ENCODE measurements at places on chromosomes 2 and 18.

GRCh38 chr2:207783514-207783913 is 13.8 kb upstream of the FZD5 start:
- no peak for DNase-seq

DNA sequence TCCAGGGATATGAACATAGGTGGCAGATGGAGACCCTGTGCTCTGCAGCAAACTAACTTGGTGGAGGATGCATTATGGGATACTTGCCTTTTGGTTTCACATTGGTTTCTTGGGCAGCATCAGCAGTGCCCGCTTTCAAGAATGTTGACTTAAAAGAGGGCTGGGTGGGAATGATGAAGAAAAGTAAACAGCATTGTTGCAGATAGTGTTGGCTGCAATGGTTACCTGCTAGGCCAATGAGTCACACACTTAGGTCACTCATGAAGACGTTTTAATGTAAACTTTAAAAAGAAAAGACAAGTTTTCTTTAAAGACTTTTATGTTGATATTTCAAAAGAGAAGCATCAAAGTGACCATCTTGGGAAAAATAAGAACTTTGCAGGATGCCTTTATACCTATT is 26.1 kb upstream of the FAM237A start:
- DNase-seq: no peak

DNA sequence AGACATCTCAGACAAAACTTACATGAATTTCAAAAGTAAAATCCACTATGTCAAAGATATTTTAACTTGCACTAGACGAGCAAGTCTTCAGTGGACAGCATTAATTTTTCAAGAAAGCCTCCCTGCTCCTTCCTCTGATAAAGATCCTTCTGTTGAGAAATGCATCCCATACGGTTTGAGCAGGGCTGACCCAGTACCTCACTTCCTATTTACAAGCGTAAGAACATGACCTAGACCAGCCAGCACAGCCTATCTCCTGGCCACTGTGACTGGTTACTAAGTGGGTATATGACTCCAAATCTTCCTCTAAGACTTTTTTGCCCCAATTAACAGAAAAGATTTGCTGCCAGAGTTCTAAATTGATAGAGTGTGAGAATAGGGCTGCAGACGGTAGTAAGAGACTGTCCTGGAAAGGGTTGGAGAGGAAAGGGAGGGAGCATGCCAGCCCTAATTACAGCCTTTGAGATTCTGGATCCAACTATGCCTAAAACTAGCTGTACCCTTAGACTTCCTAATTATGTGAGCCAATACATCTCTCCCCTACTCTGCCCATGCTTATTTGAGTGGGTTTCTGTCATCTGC is 108.4 kb downstream of the PRELID3A start:
- no peak for DNase-seq

DNA sequence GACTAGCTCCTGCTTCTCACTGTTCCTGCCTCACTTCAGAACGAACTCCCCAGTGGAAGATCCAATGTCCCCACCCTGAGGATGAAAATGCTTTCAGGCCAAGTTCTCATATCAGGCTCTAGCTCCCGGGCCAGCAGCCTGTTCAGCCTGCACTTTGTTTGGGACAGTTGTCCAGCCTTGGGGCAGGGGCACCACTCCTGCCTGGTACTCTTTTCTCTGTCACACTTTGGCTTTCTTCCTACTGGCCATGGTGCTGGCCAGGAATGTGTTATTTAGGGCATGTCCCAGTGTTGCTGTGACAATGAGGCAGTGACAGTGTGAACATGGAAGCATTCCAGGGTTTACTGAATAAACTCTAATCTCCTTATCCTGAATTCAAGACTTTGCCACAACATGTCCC is 154.1 kb downstream of the GALNT14 start:
- DNase-seq: no peak

- peak; percentile 6 for DNase-seq
These were observed 74.0 kb downstream of the SLC66A2 start for GRCh38 chr18:79877163-79878091.

- DNase-seq: no peak
These were observed 165.5 kb downstream of the PHLPP1 start for GRCh38 chr18:62880673-62881364.

- no peak for DNase-seq
These were observed 219.3 kb downstream of the NEDD4L start for GRCh38 chr18:58263055-58263957.

- no peak for DNase-seq
These were observed 471.0 kb downstream of the TXNL1 start for GRCh38 chr18:56167366-56167765.

DNA sequence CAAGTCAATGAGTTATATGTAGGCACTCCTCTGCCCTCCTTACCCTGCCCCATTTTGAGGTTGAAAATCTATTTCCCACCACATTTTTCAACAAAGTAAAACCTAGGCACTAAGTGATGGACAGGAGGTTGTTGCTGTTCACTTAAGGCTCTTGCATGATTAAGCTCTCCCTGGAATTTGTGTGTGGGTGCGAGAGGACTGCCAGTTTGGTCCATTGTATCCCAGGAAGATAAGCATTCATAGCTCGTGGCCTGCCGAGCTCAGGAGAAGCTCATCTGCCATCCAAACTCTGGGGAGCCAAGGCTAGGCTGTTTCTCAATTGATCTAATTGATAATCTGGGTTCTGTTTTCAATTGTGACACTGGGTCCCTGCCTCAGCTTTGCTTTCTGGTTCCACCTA is 4.7 kb upstream of the MAP4K4 start:
- DNase-seq: no peak

- peak; percentile 61 for DNase-seq
These were observed 368.5 kb downstream of the LRRTM1 start for GRCh38 chr2:79935771-79936657.

DNA sequence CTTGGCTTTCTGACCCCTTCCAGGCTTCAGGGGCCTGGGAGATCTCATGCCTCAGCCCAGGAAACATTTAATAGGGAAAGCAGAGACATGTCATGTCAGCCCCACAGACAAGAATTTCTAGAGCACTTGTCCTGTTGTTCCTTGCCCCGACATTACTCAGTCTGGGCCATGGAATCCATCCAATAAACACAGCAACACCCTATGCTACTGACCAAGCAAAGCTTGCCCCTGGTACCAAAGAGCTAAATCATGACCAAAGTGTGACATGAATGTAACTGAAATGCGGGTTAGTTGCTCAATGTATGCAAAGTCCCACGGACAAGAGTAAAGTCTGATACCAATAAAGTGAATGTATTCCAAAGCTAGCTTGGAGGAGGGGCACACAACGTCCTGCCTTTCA is 35.1 kb downstream of the EHD3 start:
- no peak for DNase-seq

- no peak for DNase-seq
These were observed 73.9 kb downstream of the KYNU start for GRCh38 chr2:142951190-142952007.

- DNase-seq: no peak
These were observed 16.0 kb downstream of the TET3 start for GRCh38 chr2:74000666-74001065.

DNA sequence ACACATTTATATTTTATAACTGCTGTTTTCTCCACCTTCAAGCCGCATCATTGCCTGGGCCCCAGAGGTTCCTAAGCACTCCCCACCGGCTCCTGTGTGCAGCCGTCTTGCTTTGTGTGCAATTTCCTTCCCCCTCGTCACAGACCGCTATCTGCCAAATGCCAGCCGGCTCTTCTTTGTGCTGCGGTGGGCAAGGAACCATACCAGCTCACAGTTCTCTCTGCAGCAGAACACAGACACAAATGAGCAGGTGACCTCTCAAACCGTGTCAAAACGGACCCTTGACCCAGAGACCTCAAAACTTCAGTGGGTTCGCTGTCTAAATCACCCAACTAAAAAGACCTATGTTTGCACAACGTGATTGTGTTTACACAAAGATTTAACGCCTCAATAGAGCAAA is 58.2 kb downstream of the KLF7 start:
- DNase-seq: no peak

DNA sequence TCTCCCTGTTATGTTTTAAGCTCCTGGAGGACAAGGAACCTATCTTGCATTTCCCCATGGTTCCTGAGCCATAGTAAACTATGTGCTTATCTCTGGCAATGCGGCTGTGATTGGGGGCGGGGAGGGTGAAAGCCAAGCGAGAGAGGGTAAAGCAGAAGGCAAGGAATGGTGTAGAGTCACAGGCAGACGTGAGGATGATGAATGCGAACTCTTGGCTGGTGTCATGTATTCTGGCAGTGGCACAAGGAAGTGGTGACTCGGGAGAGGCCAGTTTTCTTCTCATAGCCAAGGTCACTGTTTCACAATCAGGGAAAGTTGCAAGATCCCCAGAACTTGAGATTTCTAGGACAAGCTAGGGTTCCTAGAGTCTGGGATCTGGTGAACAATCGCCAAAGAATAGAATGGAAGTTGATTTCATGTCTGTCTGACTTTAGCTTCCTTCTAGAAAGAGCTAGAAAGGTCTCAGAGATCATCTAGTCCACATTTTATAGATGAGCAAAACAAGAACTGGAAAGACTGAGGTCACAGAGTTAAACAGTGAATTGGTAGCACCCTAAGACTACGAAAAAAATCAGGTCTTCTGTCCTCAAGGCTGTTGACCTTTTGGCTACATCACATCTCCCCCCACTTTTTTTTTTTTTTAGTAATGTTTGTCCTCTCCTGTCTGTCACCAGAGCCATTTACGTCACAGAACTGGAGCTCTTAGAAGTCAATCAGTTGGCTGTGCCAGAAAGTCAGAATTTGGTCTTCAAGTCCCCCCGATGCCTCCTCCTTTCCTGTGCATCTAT is 137.0 kb downstream of the BCL11A start:
- DNase-seq: no peak

- no peak for DNase-seq
These were observed 232.0 kb upstream of the NETO1 start for GRCh38 chr18:73099759-73100158.

DNA sequence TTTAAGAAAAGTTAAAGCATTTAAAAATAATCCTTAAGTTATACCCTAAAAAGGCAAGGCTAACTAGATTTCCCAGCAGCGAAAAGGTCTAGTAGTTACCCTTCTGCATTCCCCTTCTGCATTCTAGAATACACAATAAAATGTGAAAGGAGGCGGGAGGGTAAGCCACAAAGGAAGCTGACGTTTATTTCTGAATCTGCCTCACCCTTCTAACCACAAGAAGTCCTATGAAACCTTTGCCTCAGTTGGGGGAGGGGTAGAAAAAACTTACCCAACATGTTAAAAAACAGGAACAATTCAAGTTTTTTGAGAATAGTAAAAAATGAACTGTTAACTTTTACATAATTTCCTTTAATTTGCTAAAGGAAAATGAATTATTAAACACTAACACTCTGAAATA is 11.3 kb downstream of the STK17B start:
- peak; percentile 12 for DNase-seq

- DNase-seq: no peak
These were observed 70.1 kb downstream of the PLEKHA3 start for GRCh38 chr2:178550352-178550751.

GRCh38 chr18:76391038-76391437 is 104.0 kb downstream of the ZNF516 start:
- DNase-seq: no peak

GRCh38 chr18:57210107-57210715 is 63.3 kb downstream of the BOD1L2 start:
- no peak for DNase-seq

- DNase-seq: no peak
These were observed 56.3 kb downstream of the TNFRSF11A start for GRCh38 chr18:62381373-62381772.

DNA sequence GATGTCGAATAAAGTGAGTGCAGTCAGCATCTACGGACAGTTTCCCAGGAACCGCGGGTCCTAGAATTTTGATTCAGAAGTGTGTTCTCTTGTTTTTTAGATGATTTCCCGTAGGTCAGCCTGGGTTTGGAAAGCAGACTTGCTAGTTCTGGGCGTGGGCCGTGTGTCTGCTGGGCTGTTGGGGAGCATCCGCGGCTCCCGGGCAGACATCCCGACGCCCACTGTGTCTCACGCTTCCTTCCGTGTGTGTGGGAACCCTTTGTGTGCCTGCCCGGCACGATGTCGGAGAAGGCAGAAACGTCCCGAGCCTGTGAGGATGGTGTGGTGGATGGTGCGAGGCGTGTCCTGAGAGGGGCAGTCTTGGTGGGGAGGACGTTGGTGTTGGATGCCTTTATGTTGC is 18.4 kb downstream of the CTDP1 start:
- no peak for DNase-seq

DNA sequence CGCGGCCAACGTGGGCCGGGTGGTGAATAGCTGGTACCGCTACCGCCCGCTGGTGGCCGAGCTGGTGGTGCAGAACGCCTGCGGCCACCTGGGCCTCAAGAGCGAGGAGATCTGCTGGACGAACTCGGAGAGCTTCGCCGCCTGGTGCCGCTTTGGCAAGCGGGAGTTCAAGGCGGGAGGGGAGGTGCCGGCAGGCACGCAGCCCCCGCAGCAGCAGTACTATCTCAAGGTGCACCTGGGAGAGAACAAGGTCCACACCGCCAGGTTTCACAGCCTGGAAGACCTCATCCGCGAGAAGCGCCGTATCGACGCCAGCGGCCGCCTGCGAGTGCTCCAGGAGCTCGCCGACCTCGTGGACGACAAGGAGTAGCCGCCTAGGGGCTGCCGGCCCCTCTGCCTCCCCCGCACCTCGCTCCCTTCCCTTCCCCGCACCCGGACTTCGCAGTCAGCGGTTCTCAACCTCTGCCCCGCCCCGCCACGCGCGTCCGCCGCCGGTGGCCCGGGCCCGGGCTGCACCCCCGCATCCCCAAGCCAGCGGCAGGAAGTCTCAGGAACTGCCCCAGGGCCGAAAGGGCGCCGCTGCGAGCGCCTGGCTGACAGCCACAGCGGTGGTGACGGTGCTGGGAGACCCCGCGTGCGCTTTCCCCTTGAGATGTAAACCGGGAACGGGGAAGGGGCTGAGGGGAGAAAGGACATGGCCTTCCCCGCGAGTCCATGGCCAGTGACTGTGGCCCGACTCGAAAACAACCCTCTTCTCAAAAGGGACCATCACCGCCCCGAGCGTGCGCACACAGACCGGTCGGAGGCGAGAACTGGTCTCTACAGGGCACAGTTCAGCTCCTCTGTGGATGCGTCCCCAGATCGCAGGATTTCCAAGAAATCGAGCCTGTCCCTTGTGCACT is 2.2 kb downstream of the LRATD1 start:
- peak; percentile 78 for DNase-seq

DNA sequence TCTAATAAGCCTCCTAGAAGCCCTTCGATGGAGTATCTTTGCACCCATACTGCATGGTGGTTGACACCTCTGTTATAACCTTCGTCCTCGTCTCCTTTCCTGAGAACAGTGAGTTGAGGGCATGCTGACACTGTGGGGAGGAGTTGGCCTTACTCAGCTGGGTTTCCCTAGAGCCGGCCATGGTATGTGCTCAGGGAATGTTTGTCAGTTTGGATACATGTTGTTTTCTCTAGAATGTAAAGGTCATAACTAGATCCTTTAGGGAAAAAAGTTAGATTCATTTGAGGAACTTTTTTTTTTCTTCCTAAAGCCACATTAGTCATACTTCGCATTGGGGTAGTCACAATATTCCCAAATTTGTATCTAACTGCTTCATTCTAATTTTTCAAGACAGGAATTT is 106.0 kb upstream of the FOSL2 start:
- no peak for DNase-seq

DNA sequence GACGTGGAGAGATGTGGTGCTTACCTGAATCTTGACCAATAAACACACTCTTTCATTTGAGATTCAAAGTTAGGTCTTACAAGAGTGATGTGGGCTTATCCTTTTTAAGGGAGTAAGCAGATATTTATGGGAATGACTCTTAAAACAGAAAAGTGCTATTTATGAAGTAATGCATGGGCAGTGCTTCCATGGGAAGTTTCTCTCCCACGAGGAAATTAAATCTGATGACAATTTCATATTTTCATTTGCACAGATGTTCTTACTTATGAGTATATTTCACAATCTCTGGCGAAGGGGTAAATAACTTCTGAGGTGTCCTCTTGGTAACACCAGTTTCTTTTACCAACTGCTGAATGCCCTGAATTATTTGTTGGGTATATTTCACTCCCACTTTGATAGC is 21.0 kb downstream of the PNPT1 start:
- no peak for DNase-seq

Measured in left kidney (tissue), 8 donors.